Breast epithelium (tissue), 4 donors: ENCODE measurements at places on chromosomes 7 and 10.

- DNase-seq, result no peak
Measured at GRCh38 chr10:117720931-117721835, 178.6 kb downstream of the EMX2 start.

GRCh38 chr10:13180788-13181187 lies 19.4 kb downstream of the MCM10 start:
- DNase-seq, result no peak

DNA sequence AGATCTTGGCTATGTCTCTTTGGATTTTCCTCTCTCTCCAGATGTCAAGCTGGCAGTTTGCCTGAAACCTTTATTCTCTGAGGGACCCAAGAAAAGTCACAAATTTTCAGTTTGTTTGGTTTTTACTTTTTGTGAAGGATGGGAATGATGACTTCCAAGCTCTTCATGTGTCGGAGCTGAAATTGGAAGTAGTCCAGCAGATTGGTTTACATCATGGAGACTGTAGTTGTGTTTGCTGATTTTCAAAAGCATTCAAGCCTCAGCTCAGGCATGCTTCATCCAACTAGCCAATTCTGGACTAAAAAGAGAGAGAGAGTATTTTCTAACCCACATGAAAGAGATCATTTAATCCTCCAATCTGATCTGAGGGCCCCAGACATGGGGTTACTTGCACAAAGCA lies 326.2 kb upstream of the AUTS2 start:
- DNase-seq, result no peak

DNA sequence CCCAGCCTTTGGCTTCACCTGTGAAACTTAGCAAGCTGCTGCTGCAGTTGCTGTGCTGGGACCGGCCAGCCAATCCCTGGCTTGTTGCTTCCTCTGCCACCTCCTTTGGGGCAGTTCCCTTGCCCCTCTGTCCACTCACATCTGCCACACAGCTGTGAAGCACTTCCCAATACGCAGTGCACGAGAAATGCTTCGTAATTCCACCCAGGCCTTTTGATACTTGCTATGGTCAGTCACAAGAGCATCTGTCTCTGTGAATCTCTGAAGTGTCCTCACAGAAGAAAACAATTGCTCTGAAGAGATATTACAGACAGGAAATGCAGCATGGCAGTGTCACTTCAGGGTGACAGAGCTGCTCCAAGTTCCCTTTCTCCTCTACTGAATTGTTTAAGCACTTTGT lies 208.5 kb downstream of the PTEN start:
- no peak for DNase-seq

GRCh38 chr10:49237985-49238384 lies 49.8 kb upstream of the TMEM273 start:
- DNase-seq, result no peak

- no peak for DNase-seq
Measured at GRCh38 chr10:2949948-2950354, 117.4 kb upstream of the PFKP start.

DNA sequence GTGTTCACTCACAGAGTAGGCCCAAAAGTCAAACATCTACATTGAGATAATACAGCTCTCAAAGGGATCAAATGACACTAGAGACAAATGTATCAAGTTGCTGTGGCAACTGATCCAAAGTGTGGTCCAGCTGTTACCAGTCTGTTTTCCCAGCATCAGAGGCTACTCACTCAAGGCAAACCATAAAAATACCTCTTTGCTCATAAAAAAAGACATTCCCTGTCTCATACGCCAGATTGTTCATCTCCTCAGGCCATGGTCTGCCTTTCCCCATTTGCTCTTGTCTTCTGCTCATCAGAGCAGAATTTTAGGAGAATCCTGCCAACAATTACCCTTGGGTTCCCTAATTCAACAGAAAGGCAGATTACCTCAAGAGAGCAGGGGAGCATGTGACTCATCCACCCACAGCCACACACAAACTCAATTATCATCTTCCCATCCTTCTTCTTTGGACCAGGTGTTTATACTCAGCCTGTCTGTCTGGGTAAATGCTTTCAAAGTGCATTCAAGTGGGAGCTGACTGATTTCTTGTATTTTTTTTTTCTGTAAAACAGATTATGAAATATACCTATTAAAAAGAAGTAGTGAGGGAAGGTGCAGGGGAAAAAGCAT lies 226.5 kb upstream of the HPS1 start:
- no peak for DNase-seq
